HT-29 (cell line): ENCODE measurements at places on chromosomes 6 and 20.
A peak's percentile ranks its signal among the peaks of the same experiment; 100 is the strongest.

- no peak for DNase-seq
Measured at GRCh38 chr20:21513181-21513663, 642 bp downstream of the NKX2-2 start.

GRCh38 chr6:118902726-118903125, 8.8 kb downstream of the ASF1A start:
- no peak for DNase-seq

GRCh38 chr20:13401596-13401995, 180.5 kb downstream of the ISM1 start:
- no peak for DNase-seq

GRCh38 chr6:44776344-44776743, 388.8 kb downstream of the CDC5L start:
- no peak for DNase-seq

DNA sequence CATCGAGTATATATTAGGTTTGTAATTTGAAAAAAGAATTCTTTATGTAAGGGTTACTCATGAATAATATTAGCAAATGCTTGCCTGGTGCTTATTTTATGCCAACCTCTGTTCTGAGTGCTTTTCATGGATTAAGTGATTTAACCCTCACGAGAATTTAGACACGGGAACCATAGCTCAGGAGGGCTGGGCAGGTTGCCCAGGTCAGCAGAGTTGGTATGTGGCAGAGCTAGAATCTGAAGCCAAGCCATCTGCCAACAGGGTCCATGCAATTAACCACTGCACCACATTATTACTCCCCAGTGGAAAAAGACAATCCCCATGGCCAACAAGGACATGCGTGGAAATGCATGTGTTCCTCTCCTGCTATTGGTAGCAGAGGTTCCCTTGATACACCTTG, 345.6 kb downstream of the CDC5L start:
- no peak for DNase-seq

- DNase-seq: peak; percentile 31
Measured at GRCh38 chr20:24102290-24102689, 113.7 kb upstream of the GGTLC1 start.

- no peak for DNase-seq
Measured at GRCh38 chr6:44500074-44500473, 112.6 kb downstream of the CDC5L start.

- no peak for DNase-seq
Measured at GRCh38 chr6:64000818-64001491, 365.4 kb downstream of the PHF3 start.

GRCh38 chr6:123518441-123519188, 118.1 kb downstream of the TRDN start:
- DNase-seq: no peak
